ENCODE measurements at places on chromosomes 2 and 18.

- no peak for DNase-seq
Observed at GRCh38 chr2:190587106-190587505, 52.6 kb upstream of the NEMP2 start.

DNA sequence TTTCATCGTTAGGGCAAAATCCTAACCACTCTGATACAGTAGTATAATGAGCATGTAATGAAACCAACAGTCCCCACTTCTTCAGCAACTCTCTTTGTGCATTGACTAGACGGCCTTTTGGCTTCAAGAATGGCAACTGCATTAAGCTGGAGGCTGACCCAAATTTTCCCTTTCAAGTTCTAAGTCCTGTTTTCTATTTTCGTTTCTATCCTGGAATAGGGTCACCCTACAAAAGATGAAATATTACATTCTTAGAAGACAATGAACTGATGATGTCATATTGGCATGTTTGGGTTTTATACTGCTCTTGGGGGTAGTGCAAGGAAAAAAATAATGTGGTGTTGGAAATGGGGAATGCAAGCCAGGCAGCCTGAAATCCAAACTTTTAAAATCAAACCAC, 254.4 kb downstream of the ETAA1 start:
- no peak for DNase-seq

DNA sequence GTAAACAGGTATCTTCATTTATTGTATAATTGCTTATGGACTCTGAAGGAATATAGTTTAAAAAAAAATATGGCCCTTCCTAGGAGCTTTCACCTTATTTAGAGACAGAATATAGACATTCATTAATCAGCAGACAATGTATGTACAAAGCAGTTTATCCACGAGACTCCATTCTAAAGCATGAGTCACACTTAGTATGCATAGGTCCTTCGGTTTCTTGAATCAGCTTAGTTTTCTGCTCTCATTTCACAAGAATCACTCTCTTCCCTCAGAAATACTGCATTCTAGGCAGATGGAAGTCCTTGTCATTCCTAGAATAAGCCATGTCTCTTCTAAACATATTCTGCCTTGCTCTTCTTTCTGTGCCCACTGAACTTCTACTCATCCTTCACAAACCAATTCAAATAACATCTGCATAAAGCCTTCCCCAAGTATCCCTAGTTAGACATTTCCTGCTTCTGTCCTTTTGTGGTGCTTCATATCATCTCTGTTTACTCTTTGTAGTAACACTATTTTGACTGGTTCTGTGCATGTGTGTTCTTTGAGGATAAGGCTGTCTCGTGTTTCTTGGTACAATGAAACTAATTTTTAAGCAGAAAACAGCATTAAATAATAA, 84.5 kb downstream of the PTRHD1 start:
- DNase-seq: no peak

DNA sequence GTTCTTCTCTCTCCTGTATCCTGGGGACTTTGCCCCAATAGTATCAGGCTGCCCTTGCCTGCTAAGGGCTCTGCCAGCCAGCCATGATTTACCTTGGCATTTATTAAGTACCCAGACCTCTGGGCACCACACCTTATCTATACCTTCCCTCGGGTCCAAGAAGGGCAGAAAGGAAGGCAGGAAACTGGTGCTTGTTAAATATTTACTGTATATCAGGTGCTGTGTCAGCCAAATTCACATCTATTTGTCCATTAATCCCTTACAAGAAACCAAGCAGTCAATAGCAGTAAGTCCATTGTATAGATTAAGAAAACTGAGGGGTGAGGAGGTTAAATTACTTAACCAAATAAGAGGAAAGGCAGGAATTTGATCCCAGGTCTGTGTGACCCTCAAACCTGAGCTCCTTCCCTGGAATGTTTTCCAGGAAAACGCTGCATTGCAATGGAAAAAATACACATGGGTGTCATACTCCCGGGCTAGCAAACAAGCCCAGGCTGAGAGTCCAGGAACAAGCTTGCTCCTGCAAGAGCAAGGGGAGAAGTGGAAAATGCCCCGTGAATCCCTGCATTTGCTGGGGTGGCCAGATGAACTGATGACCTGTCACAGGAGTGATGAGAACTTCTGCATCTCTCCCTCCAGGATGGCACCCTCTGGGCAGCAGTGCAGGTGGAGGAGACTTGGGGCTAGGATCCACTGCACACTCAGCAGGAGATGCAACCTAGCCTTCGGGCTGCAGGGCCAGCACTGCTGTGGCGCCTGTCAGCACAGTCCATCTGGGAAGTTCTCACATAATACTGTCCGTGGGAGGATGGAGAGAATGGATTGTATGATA, 30.4 kb downstream of the CIB4 start:
- DNase-seq: no peak

- no peak for DNase-seq
Observed at GRCh38 chr2:47357483-47357882, 45.5 kb upstream of the MSH2 start.

GRCh38 chr2:6748406-6749067, 117.2 kb downstream of the CMPK2 start:
- no peak for DNase-seq

GRCh38 chr2:74043345-74044329, 58.9 kb downstream of the TET3 start:
- DNase-seq: no peak

GRCh38 chr18:33184958-33185357, 255.6 kb downstream of the CCDC178 start:
- no peak for DNase-seq

DNA sequence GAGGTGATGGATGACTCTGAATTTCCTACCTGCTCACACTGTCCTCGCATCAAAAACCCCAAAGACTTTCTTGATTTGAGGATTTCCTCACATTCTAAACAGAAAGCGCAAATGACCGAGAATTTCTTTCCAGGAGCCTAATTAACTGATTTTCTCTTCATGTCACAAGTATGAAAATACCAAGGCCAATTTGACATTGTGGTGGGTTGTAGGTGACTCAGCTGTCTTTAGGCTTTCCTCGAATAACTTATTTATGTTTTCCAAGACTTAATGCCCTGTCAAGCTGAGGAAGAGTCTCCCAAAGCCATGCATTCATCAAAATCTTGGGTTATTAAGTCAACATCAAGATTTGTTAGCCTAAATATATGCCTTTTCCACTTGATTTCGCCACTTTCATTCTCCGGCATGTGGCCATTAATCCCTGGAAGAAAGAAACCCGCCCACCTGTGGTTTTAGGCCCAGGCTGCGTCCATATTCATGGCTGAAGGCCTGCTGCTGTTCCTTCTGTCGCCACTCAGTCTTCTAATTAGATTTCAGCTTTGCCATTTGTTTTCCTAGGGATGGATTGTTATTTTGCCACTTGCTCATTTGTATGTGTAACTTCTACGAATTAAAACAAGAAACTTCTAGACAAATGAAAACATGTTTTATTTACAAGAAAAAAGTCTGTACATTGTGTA, 84.9 kb downstream of the ST6GAL2 start:
- no peak for DNase-seq

DNA sequence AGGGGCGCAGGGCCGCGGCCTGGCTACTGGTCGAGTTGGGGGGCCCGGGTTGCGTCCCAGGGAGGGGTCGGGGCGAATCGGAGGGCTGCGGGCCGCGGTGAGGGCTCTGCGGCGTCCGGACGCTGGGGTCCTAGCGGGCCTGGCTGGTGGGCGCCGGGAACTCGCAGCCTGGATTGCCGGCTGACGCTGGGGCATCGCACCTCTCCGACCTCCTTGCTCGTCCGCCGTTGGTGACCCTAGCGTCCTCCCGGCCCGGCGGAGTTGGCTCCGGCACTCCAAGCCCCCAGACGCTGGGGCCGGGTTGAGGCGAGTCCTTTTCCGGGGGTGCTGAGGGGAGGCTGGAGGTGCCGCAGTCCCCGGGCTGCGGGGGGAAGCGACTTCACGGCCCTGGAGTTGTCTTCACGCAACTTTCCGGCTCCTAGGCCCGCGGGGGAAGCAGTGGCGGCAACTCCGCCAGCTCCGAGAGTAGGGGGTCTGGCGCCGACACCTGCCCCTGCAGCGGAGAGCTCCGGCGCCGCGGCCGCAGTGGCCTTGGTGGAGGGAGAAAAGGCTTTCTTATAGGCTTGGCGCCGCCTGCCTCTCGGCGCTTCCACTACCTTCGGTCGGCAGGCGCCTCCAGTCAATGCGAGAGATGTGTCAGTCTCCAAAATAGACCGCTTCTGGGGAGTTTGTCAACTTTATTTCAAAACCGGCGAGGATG, 70.3 kb downstream of the HAUS1 start:
- peak; percentile 10 for DNase-seq

GRCh38 chr2:172842511-172843265, 107.0 kb downstream of the RAPGEF4 start:
- DNase-seq: no peak

GRCh38 chr2:60872510-60872928, 8.9 kb upstream of the REL start:
- DNase-seq: no peak

DNA sequence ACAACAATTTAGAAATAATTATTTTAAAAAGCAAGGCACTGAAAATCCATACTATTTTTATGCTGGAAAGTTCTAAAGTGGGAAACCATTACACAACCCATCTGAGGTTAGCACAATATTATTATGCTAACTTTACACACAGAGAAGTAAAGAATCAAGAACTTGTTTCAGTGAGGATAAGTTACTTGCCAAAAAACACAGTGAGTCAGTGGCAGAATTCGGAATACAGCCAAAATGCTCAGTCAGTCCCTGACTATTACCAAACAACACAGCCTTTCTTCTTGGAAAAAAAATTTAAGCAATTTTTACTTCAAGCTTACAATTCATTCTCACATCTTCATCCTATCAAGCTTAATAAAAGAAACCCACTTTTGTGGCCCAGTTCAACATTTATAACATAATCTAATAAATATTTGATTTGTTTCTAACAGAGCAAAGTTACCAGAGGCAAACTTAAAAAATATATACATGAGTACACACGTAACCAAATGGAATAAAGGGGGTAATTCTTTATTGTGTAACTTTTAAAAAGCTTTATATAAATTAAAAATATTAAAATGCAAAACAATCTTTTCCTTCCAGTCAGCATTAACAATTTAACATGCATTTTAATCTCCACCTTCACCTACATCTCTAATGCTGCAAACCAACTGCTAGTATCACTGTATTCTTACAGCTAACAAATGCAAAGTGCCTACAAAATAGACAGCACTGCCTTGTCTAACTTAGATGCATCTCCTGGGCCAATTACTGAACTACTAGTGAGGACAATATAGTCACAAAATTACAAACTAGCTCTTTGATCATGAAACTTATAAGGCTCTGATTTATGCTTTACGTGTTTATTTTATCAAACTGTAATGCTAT, 55.2 kb downstream of the CCDC88A start:
- DNase-seq: no peak

GRCh38 chr2:196926562-196927375, at the start of gene PGAP1:
PGAP1 (minus strand) TSS chr2:196926707; CDS start chr2:196926616, 91 bp downstream.
- peak; percentile 95 for DNase-seq

DNA sequence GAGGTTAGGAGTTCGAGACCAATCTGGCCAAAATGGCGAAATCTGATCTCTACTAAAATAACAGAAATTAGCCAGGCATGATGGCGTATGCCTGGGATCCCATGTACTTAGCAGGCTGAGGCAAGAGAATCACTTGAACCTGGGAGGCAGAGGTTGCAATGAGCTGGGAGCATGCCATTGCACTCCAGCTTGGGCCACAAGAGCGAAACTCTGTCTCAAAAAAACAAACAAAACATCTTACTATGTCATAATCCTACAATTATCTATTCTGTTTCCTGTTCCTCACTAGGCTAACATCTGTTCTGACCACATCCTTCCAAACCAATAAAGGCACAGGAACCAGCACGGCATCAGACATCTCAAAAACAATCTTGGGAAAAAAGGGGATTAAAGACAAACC, 361.8 kb upstream of the UBE2E3 start:
- DNase-seq: no peak

DNA sequence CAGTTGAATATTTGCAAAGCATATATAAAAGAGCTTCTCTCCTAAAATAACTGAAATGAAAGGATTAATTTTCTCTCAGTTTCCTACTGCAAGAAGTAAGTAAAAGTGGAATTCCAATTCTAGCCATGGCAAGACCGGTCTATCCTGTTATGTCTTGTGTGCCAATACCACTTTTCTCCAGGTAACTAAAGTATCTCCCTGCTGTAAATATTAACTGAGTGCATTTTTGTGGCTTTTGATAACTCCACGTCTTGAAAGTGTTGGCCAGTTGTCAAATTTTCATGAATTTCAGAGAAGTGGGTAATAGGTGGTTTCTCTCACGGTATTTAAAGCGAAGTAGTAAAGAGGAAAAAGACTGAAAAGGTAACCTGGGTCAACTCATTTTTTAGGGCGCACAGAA, 225.9 kb downstream of the NEDD4L start:
- DNase-seq: no peak

- DNase-seq: no peak
Observed at GRCh38 chr2:19611491-19612332, 253.3 kb upstream of the OSR1 start.

DNA sequence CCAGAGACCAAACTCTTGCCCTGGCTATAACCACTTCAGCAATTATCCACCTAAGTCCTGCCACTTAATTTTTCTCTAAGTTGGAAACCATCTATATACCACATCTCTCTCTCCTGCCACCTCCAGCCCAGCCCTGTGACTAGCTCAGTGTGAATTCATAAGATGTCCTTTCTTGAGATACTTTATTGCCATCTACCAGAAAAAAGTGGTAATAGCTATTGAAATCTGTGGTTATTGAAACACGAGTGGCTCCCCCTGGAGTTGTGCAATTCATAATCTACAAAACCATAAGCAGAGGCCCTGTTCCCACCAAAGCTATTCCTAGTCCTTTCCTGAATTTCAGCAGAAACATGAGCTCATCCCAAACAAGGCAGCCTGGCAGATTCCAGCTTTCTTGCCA, 324.0 kb downstream of the TXNL1 start:
- DNase-seq: no peak

GRCh38 chr2:152925547-152926448, 207.4 kb downstream of the ARL6IP6 start:
- DNase-seq: peak; percentile 34

GRCh38 chr2:96540136-96540535, 3.6 kb downstream of the ARID5A start:
- no peak for DNase-seq

- DNase-seq: no peak
Observed at GRCh38 chr2:159287733-159288132, 1.2 kb upstream of the WDSUB1 start.

DNA sequence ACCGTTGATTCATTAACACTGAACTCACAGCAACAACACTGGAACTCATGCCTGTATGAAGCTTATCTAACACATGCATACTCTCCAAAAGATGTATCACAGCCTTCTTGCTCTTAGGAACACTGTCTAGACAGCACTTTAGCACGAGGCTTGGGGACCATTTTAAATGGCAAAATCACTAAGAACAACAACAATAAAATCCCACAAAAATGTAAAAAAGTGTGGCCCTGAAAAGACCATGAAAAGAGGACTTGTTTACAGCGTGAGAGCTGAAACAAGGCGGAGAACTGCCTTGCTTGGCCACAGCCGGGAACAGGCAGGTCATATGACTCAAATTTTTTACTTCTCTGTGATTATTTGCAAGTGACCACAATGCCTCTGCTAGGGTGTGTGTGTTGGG, 48.1 kb downstream of the CHN1 start:
- no peak for DNase-seq
